ENCODE measurements at places on chromosomes 2 and 18.
A peak's percentile ranks its signal among the peaks of the same experiment; 100 is the strongest.

DNA sequence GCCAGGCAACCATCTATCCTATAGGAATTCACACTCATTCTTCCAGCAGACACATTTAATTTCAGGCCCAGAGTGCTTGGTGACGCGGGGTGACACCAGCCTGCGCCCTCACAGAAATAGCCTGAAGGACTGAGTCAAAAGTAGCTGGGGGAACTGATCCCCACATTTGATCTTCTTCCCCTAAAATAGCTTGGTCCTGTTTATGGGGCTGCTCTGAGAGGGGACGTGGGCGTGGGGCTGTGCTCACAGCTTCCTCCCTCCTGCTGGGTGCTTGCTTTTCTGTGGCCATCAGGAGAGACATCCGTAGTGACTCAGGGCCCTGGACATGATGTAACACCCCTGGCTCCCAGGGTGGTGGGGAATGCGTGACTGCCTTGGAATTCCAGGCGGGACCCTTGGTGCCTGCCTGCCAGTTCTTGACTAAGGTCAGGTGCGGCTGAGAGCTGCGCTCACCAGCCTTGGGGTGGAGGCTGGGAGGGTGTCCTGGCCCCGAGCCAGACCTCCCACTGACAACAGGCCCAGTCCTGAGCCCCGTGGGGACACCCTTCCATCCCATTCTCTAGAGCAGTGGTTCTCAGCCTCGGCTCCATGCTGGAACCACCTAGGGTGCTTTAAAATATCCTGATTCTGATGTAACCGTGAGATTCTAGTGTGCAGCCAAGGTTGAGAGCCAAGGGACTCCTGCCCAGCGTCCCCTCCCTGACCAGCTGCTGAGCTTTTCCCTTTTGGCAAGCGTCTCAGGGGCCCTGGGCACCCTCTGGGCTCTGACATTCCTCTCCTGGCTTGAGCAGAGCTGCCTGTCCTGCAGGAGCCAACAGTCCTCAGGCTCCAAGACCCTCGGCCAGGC, 47.4 kb upstream of the SMAD7 start:
- no peak for DNase-seq

DNA sequence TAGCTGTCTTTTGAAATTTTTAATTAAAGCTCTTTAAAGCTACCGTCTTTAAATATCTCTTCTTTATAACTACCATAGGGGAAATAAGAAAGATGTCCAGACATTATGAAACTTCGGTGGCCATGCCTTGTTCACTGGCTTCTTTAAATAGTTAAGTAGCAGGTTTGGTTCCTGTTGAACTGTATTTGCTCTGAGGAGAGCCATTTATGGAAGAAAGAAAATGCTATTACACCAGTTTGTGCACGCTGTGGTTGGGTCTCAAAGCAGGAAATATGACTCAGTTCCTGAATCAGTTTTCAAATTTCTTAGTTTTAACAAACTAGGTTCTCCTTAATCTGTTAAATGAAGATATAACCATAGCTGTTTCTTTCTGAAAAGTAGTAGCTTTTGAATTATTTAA, 12.2 kb downstream of the ARPC2 start:
- peak; percentile 71 for DNase-seq

GRCh38 chr2:231191896-231192872, 6.2 kb upstream of the ARMC9 start:
- no peak for DNase-seq

DNA sequence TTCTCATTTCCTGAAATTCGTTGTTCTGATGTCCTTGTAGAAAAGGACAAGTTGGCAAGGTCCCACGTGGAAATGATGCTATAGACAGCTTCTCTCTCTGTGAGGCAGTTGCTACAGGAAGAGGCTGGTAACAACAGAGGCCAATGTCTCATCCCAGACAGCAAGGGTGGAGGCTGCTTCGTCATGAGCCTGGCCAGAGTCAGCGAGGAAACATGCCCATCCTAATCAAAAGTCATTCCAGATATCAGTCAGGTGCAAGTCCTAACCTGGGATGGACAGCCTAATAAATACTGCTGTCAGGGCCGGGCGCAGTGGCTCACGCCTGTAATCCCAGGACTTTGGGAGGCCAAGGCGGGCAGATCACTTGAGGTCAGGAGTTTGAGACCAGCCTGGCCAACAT, 6.4 kb upstream of the SMAD7 start:
- no peak for DNase-seq

DNA sequence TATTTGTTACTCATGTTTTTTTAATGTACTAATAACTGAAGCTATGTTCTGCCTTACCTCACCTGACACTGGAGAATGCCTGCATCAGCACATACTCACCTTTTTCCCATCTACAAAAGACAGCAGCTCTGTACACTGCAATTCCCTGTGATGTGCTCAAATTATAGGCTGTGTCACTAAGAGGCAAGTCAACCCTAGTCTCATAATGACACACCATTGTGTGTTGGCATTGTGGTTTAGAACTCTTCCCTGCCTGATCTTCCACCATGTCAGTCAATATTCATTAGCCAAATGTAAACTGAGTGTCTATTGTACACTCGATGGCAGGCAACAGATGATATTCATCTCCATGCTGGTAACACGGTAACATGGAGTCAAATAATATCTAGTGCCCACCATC, 332.1 kb upstream of the TCF4 start:
- DNase-seq: no peak

DNA sequence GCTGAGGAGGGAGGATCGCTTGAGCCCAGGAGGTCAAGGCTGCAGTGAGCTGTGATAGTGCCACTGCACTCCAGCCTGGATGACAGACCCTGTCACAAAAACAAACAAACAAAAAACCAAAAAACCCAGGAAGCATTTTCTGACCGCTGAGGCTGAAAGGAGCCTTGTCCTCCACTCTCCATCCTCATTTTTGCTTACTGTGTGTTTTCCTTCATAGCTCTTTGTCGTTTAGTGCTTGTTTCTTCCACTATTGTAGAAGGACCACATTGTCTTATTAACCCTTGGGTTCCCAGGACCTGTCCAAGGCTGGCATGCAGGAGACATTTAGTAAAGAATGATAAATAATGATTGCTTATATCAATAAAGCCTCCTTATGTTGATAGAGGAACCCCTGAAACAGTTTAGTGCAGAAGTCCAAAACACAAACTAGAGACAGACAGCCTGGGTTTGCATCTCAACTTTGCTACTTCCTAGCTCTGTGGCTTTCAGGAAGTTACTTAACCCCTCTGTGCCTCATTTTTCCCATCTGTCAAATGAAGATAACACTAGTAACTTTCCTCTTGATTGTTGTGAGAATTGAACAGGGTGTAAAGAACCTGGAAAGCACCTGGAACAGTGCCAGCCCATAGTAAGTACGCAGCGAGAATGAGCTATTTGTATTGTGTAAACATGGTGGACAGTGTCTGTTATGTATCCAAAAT, 126.0 kb downstream of the LPIN1 start:
- DNase-seq: no peak

DNA sequence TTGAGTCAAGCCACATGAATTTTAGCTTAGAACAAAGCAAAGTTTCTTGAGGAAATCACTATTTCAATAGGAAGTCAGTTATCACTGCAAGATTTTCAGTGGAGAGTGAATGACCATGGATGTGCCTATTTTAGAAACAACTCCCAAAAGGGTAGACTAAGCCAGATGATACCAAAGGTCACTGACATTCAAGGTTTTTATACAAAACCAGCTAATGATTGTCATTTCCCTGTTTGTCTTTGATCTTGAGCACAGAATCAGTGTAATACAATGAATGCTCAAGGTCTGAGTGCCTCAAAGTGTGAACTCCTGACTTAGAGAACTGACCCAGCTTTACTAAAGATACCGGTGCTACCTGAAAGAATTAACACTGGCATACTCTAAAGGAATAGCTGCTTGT, 60.5 kb downstream of the CDH2 start:
- no peak for DNase-seq

Data from CD4-positive, alpha-beta T cell treated with Interleukin-12 subunit alpha and Interleukin-12 subunit beta, for 1 hour (primary cell).